ENCODE measurements at places on chromosomes 16 and 17.
A peak's percentile ranks its signal among the peaks of the same experiment; 100 is the strongest.

- H3K36me3 ChIP-seq: peaks cover 3% of the 10 kb centered on the region
- no peaks in the 10 kb centered on the region for H3K27me3 ChIP-seq
- DNase-seq: no peak
- H3K4me1 ChIP-seq: peaks cover 15% of the 10 kb centered on the region
Observed at GRCh38 chr17:4156750-4157381, 13.9 kb downstream of the CYB5D2 start.

DNA sequence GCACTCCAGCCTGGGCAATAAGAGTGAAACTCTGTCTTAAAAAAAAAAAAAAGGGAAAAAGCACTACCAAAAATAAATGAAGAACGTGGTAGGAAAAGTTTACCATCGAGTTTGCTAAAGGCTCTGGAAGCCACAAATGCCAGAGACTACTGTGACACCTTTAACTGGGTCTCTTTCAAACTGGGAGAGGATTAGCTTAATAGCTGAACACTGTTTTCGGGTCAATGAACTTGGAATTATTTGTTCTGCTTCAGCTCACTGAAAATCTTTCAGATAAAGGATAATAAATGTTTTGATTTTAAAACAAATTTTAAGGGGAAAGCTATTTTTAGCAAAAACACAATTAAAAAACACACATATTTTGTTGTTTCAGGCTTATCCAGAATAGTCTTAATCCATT, 1.4 kb downstream of the RETREG3 start:
- peak overlapping the region; percentile 99 for H3K4me3 ChIP-seq
- peaks cover 33% of the 10 kb centered on the region for H3K4me1 ChIP-seq
- DNase-seq: no peak
- H3K27ac ChIP-seq: peak overlapping the region; percentile 34

DNA sequence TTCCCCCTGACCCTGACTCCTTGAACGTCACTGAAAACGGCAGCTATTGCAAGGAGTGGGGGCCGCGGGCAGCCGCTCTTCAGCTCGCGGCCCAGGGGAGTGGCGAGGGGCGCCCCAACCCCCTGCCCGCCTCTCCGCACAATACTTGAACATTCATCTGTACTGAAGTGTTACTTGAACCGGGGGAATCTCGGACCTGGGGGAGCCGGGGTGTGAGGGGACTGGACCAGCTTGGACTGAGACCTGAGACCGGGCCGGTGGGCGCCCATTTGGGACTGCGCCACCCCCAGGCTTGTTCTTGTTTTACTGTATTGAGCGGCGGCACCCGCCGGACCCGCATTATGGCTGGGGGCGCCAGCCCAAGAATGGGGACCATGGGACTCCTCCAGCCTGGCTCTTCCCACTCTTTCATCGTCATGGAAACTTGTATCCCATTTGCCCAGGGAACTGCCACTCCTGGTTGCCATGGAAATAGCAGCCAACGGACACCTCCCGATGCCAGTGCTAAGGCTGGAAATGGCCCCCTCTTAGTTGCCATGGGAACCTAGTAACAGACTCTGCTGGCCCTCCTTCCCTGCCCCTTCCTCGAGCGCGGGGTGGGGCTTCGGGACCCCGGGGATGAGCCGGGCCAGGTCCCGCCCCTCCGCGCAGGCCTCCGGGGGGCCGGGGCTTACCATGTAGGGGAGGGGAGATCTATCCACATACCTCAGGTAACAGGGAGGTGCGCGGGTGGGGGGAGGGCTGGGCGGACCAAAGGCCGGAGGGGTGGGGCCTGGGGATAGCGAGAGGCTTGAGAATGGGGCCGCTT, 805 bp upstream of the ORAI3 start:
- H3K36me3 ChIP-seq: peaks cover 5% of the 10 kb centered on the region
- no peaks in the 10 kb centered on the region for H3K27me3 ChIP-seq
- peak; percentile 95 for DNase-seq
- peak overlapping the region; percentile 85 for H3K27ac ChIP-seq
- H3K4me3 ChIP-seq: peak overlapping the region; percentile 86

DNA sequence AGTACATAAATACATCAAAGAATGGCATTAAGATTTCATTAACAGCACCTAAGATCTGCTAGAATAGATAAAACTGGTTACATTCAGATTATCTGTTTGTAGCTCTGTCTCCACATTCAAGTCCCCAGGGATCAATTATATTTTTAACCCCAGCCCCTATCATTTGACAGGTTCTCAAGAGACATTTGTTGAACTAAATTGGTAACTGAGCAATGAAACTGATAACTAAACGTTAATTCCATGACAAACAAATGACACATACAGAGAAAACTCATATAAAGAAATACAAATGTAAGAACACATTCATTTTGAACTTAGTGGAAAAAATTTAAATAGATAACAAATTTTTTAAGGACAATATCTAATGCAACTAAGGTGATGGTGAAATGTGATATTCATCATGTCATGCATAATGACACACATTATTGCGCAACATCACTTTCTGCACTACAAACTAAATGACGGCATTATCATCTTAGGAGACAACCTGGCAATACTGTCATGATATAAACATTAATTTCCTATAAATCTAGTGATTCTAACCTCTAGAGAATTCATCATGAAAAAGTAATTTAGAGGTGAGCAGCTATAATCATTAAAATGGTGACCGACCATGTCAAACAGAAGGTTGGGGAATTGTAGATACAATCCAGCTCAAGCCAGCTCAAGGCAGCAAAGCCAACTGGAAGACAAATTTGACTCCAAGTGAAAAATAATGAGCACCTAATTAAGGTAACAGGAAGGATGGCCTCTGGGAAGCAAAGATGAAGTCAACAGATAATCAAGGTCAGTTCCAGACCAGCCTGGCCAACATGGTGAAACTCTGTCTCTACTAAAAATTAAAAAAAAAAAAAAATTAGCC, 9.5 kb downstream of the ARHGAP17 start:
- peaks cover 56% of the 10 kb centered on the region for H3K4me1 ChIP-seq
- no peaks in the 10 kb centered on the region for H3K36me3 ChIP-seq
- no peak for DNase-seq
- H3K27ac ChIP-seq: peak overlapping the region; percentile 78

GRCh38 chr16:72951916-72952315, 96.0 kb downstream of the ZFHX3 start:
- no peaks in the 10 kb centered on the region for H3K27me3 ChIP-seq
- no peak for DNase-seq
- peak overlapping the region; percentile 29 for H3K4me3 ChIP-seq
- H3K36me3 ChIP-seq: peaks cover 34% of the 10 kb centered on the region
- peaks cover 86% of the 10 kb centered on the region for H3K4me1 ChIP-seq

DNA sequence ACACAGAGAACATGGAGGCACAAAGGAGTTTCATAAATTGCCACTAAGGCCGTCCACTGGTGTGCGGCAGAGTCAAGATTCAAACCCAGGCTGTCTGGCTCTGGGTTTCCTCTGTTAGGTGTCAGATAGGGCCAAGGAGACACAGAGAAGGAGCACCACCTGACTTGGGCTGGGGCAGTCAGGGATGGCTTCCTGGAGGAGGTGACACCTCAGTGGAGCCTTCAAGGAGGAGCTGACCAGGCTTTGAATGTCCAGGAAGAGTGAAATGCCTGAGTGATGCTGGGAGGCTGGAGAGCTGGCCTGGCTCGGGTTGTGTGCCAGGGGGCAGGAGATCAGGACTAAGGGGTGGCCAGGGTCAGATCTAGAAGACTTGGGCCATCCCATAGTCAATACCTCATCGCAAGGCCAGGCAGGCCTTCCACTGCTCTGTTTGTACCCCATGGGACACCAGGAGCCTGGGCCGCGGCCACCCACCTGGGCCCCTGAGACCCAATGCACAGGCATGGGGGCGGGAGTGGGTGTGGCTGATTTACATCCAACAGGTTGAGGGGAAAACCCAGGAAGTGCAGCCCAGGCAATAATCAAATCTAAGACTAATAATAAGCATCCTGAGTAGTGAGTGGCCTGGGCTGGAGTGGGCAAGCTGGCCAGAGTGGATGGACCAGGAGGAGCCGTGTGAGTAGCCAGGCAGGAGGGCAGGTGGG, 73.7 kb downstream of the USP22 start:
- no peak overlapping the region for H3K4me3 ChIP-seq
- H3K36me3 ChIP-seq: peaks cover 12% of the 10 kb centered on the region
- no peak for DNase-seq

DNA sequence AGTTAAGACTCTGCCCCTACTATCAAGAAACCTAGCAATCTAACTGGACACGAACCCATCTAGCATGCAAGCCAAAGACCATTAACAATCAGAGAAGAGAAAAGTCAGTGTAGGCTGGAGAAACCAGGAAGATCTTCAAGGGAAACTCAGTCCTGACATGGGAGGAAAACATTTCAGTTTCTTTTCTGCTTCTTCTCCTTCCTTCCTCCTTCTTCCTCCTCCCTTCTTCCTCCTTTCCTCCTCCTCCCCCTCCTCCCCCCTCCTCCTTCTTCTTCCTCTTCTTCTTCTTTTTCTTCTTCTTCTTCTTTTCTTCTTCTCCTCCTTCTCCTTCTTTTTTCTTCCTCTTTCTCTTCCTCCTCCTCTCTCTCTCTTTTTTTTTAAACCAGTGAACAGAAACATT, 29.6 kb upstream of the SHISA9 start:
- peaks cover 5% of the 10 kb centered on the region for H3K4me1 ChIP-seq
- H3K27me3 ChIP-seq: peaks cover 1% of the 10 kb centered on the region
- H3K27ac ChIP-seq: no peak overlapping the region
- no peak overlapping the region for H3K4me3 ChIP-seq

- peak overlapping the region; percentile 73 for H3K4me3 ChIP-seq
- H3K4me1 ChIP-seq: peaks cover 29% of the 10 kb centered on the region
- peaks cover 12% of the 10 kb centered on the region for H3K27me3 ChIP-seq
- peaks cover 7% of the 10 kb centered on the region for H3K36me3 ChIP-seq
- H3K27ac ChIP-seq: peak overlapping the region; percentile 27
Observed at GRCh38 chr16:31201582-31202413, 762 bp downstream of the PYCARD start.

DNA sequence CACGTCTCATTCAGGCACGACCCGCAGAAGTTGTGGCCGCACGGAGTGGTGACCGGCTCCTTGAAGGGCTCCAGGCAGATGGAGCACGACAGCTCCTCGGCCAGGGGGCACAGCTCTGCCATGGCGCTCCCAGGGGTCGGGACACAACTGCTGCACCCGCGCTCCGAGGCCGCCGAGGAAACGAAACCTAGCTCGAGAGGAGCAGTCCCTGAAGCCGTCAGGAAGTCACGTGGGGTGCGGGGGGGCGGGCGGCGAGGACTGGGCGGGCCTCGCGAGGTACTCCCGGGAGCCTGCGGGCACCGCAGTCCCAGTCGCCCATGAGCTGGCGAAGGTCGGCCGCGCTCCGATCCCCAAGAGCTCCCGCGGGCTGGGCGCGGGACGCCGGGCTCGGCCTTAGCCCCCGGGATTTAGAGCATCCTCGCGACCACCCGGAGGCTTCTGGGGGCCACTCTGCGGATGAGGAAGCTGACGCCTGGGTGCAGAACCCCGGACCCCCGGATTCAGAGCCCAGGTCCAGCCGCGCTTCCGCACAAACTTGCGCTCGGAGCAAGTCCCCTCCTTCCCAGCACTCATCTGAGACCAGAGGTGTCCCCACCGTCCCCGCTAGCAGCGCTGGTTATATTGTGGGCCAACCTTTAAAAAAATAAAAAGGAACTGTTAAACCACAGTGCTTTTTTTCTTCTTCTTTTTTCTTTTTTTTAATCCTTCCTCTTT, at the start of gene TRIM25:
TSS of gene TRIM25 (minus strand) at position 183 of the 714 bp plus-strand sequence. CDS start at position 122, 61 bp downstream.
- DNase-seq: no peak
- H3K36me3 ChIP-seq: no peaks in the 10 kb centered on the region
- no peaks in the 10 kb centered on the region for H3K27me3 ChIP-seq
- peak within 1 kb of the TSS; percentile 94 for H3K27ac ChIP-seq
- H3K4me1 ChIP-seq: peaks cover 44% of the 10 kb centered on the region

DNA sequence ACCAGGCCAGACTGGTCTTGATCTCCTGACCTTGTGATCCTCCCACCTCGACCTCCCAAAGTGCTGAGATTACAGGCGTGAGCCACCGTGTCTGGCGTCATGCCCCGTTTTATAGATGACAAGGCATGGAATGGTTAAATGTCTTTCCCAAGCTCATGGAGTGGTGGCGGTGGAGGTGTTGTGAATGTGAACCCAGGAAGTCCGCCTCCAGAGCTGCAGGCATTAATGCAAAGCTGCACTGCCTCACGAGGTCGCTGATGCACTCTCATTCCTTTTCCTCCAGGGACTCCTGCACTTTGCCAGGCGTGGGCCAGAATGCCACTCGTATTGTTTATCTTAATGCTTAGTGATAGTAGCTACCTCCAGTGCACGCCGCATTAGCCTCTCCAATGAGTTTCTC, 149.6 kb downstream of the WWOX start:
- no peak for DNase-seq
- no peak overlapping the region for H3K27ac ChIP-seq
- H3K27me3 ChIP-seq: no peaks in the 10 kb centered on the region
- no peak overlapping the region for H3K4me3 ChIP-seq
- H3K36me3 ChIP-seq: no peaks in the 10 kb centered on the region
- H3K4me1 ChIP-seq: peaks cover 11% of the 10 kb centered on the region

- H3K4me1 ChIP-seq: no peaks in the 10 kb centered on the region
- H3K36me3 ChIP-seq: peaks cover 5% of the 10 kb centered on the region
- H3K4me3 ChIP-seq: no peak overlapping the region
- DNase-seq: no peak
- no peak overlapping the region for H3K27ac ChIP-seq
Observed at GRCh38 chr17:8869114-8869815, 1.8 kb upstream of the PIK3R6 start.

GRCh38 chr16:77589071-77589765, 133.1 kb upstream of the NUDT7 start:
- no peak for DNase-seq
- peaks cover 6% of the 10 kb centered on the region for H3K4me1 ChIP-seq
- peaks cover 6% of the 10 kb centered on the region for H3K27me3 ChIP-seq

DNA sequence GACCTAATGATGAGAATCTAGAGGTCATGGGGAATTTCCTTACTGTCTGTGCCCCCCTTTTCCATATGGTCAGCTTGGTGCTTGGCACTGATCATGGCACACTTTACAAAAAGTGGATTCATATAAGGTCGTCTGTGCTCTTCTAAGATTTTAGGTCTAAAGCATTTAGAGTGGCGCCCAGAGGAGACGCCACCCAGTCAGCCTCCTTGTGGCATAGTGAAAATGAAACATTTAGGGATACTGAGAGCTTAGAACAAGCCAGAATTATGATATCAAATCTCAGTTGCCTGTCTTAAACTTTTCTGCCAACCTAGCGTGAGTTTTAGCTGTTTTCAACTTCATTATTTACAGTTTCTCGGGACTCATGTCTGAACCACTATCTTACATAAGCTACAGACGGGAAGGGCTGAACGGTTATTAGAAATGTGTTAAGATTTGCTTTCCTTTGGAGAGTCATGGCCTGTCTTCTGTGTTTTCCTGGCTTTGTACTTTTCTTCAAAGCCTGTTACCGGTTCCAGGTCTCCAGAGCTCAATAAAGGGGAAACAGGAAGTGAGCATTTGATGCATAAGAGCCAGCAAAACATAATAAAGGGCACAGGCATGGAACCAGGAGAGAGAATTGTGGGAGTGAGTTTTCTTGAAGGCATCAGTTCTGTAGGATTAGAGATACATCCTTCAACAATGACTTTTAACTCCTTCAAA, 13.7 kb downstream of the ZNRF1 start:
- H3K36me3 ChIP-seq: no peaks in the 10 kb centered on the region
- DNase-seq: no peak
- H3K27me3 ChIP-seq: no peaks in the 10 kb centered on the region
- peak overlapping the region; percentile 84 for H3K27ac ChIP-seq
